ENCODE measurements at places on chromosomes 7 and 10.

- no peak for DNase-seq
Observed at GRCh38 chr10:19904202-19904661, 88.0 kb downstream of the PLXDC2 start.

DNA sequence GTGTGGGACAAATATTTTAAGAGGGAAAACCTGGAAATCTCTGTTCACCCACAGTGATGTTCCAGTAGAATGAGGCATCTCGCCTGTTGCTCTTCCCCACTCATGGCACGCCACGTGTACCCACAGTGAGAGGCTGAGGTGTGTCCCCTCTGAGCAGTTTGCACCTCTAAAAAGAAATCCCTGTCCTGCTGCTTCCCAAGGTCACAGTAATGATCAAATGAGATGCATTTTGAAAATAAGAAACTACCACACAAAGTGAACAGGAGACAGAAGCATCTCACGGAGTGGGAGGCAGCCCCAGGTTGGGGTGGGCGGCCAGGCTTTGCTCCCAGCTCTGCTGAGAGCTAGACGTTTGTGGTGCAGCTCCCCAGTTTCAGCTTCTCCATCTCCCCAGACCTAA, 12.4 kb upstream of the ZNF777 start:
- DNase-seq, result no peak

- no peak for DNase-seq
Observed at GRCh38 chr10:28481968-28482367, 51.0 kb upstream of the WAC start.

DNA sequence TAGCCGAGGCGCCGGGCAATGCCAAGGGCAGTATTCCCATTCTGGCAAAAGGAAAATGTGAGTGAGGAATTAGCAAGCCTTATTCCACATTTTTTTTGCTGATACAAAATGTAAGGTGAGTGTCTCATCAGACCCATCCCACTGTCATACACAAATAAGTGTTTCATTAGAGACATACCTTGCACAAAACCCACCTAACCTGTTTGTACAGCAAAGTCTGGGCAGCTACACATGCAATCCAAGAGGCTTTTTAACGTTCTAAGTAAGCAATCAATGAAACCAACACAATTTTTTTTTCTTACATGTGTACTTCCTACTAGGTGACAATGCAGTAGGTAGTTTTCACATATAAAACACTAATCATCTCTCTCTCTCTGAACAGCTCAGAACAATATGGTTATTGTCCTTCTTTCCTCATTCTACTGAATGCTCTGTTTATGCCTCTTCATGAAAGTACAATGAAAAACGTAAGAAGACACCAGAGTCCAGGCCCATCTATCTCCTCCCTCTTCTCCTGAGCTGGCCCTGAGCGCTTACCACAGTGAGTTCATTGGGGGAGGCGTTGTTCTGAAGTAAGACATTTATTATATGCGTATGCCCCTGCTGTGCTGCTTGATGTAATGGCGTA, 217.2 kb downstream of the ANK3 start:
- no peak for DNase-seq

GRCh38 chr7:17126413-17127268, 171.8 kb upstream of the AHR start:
- DNase-seq, result no peak

DNA sequence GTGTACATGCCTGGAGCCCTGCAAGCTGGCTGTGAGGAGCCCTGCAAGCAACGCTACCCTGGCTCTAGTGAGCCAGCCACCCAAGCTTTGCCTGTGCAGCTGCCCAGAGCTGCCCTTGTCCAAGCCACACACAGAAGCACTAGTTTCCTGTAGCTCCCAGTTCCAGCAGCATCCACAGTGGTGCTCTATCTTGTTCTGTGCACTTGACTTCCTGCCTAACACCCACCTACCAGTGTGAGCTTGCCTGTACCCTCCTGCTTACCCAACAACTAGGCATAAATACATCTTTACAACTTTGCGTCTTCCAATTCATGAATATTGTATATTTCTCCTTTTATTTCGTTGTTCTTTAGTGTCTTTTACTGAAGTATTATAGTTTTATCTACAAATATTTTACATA, 32.2 kb upstream of the ZNF518A start:
- no peak for DNase-seq

- no peak for DNase-seq
Observed at GRCh38 chr10:122849900-122850605, 4.4 kb upstream of the CUZD1 start.

GRCh38 chr7:143214789-143215679, 6.8 kb upstream of the TAS2R40 start:
- no peak for DNase-seq

- no peak for DNase-seq
Observed at GRCh38 chr7:55135462-55135861, 116.6 kb downstream of the EGFR start.

DNA sequence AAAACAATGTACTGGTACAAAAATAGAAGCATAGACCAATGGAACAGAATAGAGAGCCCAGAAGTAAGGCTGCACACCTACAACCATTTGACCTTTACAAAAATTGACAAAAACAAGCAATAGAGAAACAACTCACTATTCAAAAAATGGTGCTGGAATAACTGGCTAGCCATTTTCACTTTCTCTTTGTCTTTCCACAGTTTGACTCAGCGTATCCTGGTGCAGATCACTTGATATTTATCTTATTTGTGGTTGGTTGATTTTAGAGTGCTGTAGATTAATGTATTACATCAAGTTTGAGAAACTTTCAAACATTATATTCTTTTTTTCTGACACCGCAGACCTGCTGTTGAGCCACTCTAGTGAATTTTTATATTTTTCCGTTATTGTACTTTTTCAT, 381.4 kb downstream of the DGKB start:
- DNase-seq, result no peak

GRCh38 chr10:80264081-80265056, 25.1 kb downstream of the MAT1A start:
- DNase-seq, result no peak

DNA sequence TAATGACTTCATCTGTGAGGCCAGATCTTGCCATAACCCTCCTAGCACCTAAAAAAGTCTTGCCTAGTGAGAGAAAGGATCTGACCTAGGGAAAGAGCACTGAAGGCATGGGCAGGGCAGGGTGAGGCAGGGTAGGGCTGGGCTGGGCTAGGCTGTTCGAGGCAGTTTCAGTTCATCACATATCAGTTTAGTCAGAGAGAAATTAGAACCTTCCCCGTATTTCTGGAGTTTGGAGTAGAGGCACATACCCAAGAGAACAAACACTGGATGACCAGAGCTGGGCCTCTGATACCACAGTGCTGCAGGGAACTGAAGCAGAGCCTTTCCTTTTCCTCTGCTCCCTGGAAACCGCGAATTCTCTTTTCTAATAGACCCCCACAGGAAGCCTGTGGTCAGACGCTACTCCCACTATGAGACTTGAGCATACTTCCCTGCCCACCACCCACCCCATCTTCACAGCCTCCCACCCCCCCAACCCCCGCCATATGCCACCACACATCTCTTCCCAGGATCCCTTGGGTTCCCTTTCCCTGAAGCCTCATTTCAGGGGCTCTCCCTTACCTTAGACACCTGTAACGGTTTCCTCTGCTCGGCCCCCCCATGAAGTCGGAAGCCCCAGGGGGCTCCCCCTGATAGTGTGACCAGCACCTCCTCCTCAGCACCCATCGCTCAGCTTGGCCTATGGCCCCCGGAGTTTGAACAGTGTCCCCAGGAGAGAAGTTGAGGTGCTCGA, 406 bp downstream of the SYNPO2L start:
- DNase-seq, result no peak

GRCh38 chr7:46135557-46135956, 214.5 kb upstream of the IGFBP3 start:
- no peak for DNase-seq

DNA sequence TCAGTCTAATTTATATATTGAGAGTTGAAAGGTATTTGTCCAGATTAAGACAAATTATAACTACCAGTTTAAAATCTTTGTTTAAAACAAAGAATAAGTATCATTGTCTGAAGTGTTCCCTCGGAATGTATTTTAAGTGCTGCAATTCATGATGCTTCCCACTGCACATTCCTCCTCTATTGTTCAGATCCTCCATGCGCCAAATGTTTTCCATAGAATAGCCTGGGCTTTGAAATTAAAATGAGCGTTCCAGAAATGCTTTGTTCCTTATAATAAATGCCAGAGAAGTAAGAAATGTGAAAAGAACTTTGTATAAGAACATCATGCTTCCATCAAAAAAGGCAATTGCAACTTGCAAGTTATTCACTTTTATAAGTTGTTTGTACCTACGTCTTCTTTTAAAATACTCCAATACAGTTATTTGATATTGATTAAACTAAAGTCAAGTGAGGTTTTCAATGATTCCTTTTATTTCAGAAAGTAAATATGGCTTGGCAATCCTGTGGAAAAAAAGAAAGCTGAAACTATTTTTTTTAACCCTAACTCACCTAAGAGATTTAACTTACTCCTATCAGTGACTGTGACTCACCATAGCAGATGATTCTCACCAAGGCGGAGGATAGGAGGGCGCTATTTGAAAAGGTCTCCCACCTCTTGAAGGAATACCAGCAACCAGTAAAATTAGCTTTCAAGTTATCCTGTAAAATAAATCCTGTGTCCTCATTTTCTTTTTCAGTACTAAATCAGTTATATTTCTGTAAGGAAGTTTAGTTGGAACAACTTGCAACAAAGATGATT, 85.8 kb downstream of the CTNNA3 start:
- DNase-seq, result no peak

- DNase-seq, result no peak
Observed at GRCh38 chr7:100157069-100157333, 1.5 kb downstream of the TRAPPC14 start.

GRCh38 chr7:158611541-158611940, 23.9 kb upstream of the PTPRN2 start:
- no peak for DNase-seq

GRCh38 chr7:108570146-108570755, 577 bp downstream of the DNAJB9 start:
- DNase-seq, result peak; percentile 10

GRCh38 chr7:105403128-105403527, 14.4 kb upstream of the SRPK2 start:
- no peak for DNase-seq

DNA sequence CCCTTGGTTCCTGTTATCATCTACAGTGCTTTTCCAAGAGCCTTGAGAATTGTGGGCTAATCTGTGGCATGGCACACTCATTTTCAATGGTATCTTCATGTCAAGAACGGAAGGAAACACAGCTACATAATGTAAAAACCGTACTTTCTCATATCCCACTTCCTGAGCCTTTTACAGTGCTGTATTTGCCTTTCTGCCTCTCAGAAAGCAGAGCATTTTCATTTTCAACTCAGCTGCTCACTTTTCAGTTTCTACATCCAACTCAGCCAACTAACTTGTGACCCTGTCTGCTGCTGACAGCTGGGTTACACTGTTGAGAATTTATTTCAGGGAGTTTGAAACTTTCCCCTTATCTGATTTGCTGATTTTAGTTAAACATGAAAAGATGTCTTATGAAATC, 875.8 kb upstream of the KCND2 start:
- no peak for DNase-seq

GRCh38 chr10:123373591-123373990, 219.4 kb downstream of the BUB3 start:
- DNase-seq, result no peak

- DNase-seq, result no peak
Observed at GRCh38 chr10:10110844-10111490, 906.7 kb upstream of the CELF2 start.

DNA sequence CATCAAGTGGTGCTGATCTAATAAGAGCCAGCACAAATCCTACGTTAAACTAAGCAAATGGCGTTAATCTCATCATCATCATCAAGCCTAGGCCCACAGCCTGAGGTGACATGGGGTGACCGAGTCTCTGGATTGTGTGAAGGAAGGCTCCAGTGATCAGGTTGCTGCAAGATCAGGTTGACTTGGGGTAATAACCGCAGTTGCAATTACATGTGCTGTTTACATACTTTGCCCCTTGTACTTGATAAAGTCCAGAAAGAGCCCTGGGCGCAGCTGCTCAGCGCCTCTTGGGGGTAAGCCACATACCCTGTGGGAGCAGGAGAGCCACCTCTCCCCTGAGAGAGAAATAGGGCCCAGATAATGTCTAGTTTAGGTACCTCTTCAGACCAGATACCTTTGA, 228.1 kb downstream of the WDR11 start:
- DNase-seq, result no peak

DNA sequence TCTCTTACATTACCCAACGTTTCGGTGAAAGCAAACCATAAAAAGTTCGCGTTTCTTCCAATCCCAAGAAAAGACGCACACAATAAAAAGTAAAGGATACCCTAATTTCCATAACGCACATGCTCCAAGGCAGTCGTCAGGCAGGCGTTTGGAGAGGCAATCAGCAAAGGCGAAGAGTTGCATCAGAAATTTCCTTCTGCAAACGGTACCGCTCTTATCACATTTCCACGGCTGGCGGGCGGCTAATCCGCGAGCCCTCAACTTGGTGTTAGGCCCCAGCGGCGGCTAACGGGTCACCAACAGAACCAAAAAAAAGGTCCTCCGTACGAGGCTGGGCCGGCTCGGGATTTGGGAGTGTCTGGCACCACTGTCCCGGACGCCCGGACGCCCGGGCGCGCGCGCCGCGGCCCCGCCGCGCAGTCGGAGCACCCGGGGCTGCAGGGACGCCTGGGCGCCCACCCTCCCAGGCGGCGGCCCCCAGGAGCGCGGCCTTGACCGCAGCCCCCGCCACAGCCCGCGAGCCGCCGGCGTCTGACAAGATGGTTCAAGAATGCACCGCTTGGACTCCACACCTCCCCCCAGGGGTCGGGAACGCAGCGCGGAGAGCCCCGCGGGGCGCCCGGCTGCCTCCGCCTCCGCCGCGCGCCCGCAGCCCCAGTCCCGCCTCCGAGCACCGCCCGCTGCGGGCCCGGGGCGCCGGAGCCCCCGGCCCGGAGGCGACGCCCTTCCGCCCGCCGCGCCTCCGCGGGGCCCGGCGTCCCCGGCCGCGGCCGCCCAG, 9.8 kb upstream of the GRB10 start:
- no peak for DNase-seq

DNA sequence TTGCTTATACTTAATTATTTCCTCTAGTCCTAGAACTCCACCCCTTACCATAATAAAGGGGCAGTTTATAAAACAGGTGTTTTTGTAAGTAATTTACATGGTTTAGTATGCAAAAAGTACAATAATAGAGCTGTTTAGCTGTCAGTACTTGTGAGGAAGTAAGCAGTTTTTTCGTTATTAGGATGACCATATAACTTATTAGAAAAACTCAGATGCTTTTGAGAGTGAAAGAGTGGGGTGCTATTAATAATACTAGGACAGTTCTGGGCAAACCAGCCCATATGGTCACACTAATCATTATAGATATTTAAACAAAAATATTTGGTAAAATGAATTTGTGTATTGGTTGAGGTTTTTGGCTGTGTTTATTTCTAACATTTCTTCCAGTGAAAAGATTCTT, 201.9 kb upstream of the KAT6B start:
- DNase-seq, result no peak

DNA sequence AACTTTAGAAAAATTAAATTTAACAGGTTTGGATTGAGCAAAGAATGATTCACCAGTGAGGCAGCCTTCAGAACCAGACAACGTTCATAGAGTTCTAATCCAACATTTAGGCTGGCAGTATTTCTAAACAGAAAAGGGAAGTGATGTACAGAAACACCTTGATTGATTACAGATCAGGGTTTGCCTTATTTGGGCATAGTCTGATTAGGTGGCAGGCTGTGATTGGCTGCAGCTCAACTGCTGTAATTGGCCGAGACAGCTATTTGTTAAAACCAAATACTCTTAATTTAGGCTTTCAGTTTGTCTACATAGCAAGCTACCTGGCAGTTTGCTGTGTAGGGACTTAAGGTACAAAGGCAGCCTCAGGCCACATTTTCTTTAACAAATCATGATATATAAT, 802.5 kb downstream of the IPMK start:
- no peak for DNase-seq

All from activated CD8-positive, alpha-beta memory T cell treated with anti-CD3 and anti-CD28 coated beads for 48 hours (primary cell).